ENCODE measurements at places on chromosomes 1 and 21.
A peak's percentile ranks its signal among the peaks of the same experiment; 100 is the strongest.

GRCh38 chr21:44523567-44524413 lies 16.2 kb downstream of the KRTAP10-1 start:
- DNase-seq, result no peak

GRCh38 chr21:16837321-16837720 lies 675.5 kb upstream of the CXADR start:
- DNase-seq, result no peak

DNA sequence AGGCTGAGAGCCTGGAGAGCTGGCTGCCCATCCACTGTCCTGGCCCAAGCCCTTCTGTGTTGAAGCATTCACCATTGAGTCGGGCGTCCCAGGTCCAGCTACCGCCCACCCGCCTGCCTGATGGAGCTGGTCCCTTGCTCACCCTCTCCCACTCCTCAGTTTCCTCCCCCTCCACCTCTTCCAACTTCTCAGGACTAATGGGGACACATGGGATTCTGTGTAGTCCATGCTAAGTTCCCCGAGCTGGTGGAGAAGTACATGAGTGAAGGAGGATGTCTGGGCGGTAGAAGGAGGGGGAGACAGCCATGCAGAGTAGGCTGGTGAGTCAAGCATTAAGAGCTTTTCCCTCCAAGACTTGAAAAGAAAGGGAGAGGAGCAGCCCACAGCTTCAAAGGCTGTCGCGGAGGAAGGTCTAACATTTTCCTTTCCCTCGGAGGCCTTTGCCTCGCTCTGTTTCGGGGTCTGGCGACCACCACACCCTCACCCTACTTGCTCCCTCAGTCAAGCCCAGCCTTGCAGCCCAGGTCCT lies 561 bp downstream of the SLC26A9 start:
- no peak for DNase-seq

GRCh38 chr1:78607334-78607927 lies 12.8 kb upstream of the IFI44L start:
- no peak for DNase-seq

DNA sequence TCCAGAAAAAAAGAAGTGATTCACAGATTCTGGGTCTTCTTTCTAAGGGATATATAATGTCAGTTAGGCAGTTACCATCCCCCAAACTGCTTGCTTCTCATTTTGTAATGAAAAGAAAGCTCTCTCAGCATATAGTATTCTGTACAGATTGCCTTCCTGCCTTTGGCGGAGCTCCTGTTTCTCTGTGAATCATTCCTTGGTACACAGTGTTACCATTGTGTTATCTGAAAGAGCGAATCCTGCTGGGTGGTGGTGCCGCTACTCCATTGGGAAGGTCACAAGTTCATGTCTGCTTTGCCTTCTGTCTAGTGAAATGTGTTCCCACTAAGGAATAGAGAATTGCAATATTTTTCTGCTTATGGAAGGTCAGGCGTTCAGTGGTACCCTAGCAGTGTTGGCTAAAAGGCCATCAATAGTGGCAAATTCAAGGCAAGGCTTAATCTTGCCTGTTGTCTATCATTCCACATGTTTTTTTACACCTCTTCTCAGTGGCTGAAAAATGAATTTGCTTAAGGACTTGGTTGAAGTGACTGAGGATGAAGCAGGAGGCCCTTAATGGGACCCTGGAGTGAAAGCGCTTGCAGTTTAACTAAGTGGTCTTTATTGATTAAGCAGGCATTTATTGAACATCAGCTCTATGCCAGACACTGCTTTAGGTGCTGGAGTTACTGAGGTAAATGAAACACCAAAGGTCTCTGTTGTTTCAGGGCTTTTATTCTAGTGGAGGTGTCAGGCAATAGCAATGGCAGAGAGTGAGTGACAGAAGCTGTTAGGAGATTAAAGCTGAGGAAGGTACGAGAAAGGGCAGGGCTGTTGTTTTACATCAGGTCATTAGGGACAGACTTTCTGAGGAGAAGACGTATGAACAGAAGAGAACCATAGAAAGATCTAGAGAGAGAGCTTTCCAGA lies 186.7 kb downstream of the PDE4B start:
- no peak for DNase-seq

DNA sequence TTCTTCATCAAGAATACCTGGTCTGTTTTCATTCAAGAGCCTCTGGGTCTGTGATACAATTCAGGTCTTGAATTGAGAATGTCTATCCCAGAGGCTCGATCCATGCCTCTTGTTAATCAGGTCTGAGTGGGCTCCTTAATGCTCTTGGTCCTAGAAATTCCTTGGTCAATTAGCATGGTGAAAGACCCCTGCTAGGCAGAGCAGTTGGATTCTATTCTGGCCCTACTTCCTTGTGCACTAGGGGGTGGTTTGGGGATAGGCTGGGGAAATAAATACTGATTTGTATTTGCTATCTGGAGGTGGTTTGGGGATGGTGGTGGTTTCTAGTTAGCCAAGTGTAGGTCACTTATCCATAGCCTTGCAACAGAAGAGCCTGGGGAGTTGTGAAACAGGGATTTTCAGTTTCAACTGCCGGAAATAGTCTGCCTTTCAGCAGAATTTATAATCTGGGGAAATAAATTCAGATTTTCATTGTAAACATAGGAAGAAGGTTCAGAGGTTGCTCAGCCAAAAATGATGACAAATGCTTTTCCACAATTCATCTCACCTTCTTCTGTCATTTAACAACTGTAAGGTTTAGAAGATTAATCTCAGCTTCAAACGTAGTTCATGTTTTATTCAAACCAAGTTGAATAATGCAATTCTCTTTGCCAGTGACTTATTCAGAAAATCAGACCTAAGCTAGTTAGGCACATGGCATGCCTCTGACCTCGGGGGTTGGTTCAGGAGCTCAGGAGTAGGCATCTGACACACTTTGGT lies 22.2 kb upstream of the SCAF4 start:
- no peak for DNase-seq

GRCh38 chr1:157880621-157881020 lies 39.0 kb upstream of the CD5L start:
- DNase-seq, result no peak

DNA sequence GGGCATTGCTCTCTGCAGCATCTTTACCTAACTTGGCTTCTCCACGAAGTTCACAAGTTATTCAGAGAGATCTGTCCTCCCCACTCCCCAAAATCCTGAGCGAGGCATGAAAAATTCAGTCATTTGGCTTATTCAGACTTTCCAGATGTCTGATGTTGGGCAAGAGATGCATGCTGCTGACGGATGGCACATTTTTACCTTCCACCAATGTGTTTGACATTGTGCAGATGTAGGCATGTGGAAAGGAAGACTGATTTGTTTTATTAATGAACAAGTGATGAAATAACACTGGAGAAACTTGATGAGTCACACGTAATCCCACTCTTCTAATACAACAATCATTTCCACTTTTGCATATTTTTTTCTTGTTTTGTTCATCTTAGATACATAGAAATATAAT lies 86.7 kb downstream of the C1orf94 start:
- DNase-seq, result no peak

- DNase-seq, result no peak
These were observed 157.2 kb downstream of the KAZN start for GRCh38 chr1:14755518-14756252.

DNA sequence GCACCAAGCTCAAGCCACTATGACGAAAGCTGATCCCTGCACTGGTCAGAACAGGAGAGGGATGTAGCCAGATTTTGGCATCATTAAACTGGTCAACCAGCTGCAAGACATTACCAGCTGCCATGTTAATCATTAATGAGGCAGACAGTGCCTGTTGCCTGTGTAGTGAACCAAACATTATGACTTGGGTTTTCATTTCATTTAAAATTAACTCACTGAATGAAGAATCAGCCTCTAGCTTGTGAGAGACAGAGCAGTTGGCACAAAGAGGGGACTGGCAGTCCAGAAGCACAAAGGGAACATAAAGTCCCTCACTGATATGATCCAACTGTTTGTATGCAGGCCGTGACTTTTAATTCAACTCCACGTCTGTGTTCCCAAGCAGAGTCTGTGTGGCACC lies 318.9 kb downstream of the SEC16B start:
- DNase-seq, result no peak

- DNase-seq, result no peak
These were observed 44.7 kb upstream of the FMO2 start for GRCh38 chr1:171140401-171140800.

DNA sequence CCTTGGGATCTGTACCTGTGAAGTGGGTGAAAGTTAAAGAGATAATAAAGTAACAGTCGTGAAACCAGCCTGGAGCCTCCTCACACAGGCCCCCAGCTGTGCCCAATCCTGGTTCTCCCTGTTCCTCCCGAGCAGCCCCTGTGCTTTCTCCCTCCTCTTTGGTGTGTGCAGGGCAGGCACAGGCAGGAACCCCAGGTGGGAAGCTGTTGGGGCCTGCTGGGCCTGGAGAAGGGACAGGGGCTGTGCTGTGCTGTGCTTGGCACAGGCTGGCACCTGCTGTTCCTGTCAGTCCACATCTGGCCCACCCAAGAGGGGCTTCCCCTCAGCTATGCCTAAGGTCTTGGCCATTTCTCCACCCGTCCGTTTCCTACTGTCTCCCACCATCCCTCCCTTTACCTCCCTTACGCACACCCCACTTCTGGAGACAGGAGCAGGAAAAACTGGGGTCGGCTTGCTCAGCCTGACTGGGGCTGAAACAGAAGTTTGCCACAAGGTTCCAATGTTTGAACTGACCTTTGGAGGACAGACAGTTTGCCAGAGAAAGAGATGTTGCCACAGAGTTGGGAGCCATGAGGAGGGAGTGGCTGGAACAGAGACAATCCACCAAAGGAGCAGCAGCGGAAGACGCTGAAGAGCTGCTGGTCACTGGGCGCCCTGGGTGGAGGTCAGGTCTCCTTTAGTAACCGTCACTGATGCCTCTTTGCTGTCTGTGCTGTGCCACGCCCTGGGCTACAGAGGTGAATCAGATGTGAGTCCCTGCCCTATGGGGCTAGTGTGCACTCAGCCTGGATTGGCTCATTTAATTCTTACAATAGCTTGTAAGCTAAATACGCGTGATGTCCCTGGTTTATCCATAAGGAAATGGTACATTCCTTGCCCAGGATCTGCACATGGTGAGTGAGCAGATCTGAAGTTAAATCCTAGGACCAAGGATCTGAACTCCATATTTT lies 18.8 kb upstream of the ARTN start:
- no peak for DNase-seq

- DNase-seq, result no peak
These were observed 157.5 kb upstream of the FGGY start for GRCh38 chr1:59139396-59139795.

DNA sequence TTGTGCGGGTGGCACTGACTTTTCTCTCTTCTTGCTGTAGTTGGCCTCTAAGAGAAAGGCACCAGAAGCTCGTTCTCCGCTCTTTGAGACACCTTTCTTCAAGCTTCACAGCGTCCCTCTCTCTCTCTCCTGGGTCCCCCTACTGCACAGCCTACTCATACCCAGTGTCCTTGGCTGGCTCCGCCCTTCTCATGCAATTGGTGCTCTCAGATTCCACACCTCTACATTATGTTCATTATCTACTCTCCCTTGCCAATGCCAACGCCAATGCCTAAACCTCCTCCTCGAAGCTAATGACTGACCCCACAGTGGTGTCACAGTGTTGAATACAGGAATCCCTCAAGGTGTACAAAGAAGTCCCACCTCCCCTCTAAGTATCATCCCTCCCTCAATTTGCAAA lies 4.8 kb upstream of the DNAJC28 start:
- DNase-seq, result no peak

DNA sequence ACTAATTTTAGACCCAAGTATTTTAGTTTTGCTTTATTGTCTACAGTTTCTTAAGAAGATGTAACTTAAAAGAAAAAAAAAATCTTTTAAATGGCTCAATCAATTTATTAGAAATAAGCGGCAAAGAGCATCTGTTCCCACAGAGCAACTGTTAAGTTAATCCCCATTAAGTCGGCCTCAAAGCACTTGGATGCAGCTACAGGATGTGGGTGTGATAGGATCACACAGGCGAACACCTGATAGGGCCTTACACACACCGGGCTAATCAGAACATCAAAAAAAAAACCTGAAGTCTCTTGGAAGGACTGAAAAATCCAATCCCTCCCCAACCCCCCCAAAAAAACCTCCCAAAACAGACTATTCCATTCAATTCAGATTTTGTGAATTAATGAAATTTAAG lies 23.0 kb downstream of the APP start:
- no peak for DNase-seq

GRCh38 chr1:165898837-165899236 lies 71.4 kb downstream of the UCK2 start:
- DNase-seq, result no peak

DNA sequence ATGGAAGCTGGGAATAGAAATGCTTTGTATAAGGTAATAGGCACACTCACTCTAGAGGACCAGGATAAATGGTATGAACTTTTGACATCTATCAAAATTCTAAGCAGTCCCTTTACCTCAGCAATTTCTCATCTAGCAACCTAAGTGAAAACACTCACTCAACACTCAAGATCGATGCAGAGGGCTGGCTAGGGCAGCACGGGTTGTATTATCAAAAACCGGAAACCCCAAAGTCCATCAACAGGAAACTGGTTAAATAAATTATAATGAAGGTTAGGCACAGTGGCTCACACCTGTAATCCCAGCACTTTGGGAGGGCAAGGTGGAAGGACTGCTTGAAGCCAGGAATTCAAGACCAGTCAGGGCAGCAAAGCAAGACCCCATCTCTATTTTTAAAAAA lies 9.4 kb downstream of the USP48 start:
- DNase-seq, result no peak

GRCh38 chr1:197910120-197910991 lies 6.8 kb upstream of the LHX9 start:
- no peak for DNase-seq

DNA sequence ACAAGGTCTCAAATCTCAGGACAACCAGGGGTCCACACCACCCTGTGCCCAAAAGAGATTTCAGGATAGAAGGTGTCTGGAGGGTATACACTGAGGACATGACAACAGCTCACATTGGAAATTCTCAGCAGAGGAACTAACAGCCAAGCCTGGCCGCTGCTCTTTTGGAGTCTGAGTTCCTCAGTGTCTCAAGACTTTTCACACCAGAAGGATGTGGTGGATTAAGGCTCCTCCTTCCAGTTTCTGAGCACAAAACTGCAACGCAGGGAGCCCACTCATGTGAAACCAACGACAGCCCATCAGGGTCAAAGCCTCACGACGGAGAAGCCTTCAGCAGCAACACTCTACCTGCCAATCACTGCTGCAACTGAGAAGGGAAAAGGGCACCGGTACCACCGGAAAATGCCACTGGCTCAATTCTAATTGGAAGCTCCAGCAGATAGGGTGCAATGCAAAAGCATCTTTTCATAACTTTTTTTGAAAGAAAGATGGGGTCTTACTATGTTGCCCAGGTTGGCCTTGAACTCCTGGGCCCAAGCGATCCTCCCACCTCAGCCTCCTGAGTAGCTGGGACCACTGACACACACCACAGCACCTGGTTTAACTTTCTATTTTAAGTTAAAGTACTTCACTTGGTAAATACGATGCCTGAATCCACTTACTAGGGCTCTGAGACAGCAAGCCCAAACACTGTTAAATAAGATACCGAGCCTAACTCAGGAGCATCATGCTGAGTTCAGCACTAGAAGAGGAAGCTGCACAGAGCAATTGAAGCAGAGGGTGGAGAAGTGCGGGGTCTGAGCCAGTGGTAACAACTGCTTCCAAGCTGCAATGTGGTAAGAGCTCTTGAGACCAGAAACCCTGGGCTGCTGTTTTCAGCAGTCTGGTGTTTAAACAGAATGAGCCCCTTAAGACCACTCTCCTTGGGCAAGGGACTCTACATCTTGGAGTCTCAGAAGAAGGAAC lies 7.8 kb downstream of the CAPZB start:
- DNase-seq, result no peak

- peak; percentile 94 for DNase-seq
These were observed 23.3 kb upstream of the S100A7 start for GRCh38 chr1:153483776-153484175.

All from NCI-H2081 treated with DMSO at 0.1 percent for 48 hours (cell line).